Smooth muscle cell of the coronary artery (primary cell): ENCODE measurements at places on chromosomes 1 and 21. TPM values are rescaled to one million over a fixed set of nuclear protein-coding genes. Genes with fewer than 3 reads are reported as not detected.

Gene LCE1B
- total RNA-seq = not detected in 2 replicates

Gene IQCC
- total RNA-seq = 1.3 and 1.6 TPM in 2 replicates

Gene ZNF593OS
- total RNA-seq = not detected in 2 replicates

Gene S100A1
- 0.23 TPM in 1 of 2 replicates, not detected in the other for total RNA-seq

Gene GPR161
- 14.3 and 20.0 TPM in 2 replicates for total RNA-seq

Gene TAS1R1
- total RNA-seq = 0.12 and 0.15 TPM in 2 replicates

Gene OR2L13
- not detected in 2 replicates for total RNA-seq

Gene FAM78B
- under 0.01 and 0.47 TPM in 2 replicates for total RNA-seq

Gene SPATA45
- total RNA-seq = not detected in 2 replicates

Gene LAD1
- total RNA-seq = 1.1 TPM in 1 of 2 replicates, not detected in the other

Gene MFAP2
- total RNA-seq = 25.4 and 79.5 TPM in 2 replicates

Gene GAS5
- total RNA-seq = 474 and 585 TPM in 2 replicates

Gene OR10X1
- not detected in 2 replicates for total RNA-seq
